ENCODE measurements at places on chromosomes 4 and X.

DNA sequence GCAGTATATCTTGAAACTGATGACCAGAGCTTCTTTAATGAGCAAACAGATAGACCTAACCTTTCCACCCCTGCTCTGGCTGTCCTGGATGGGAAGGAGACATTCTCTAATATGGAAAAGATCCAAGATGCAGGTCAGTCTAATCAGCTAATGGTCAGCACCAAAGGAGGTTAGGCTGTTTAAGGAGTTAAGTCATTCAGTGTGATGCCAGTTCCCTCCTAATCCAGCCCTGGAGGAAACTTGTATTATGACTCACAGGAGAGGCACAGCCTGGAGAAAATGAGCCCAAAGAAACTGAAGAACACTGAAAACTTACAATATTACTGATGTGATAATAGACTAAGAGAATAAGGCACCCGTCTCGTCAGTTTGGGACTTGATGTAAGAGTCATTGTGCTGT is 323.0 kb downstream of the HNRNPD start:
- no peak for DNase-seq

- DNase-seq = no peak
These were observed 91.9 kb downstream of the ANOS1 start for GRCh38 chrX:8639949-8640475.

- DNase-seq = no peak
These were observed 317.0 kb downstream of the ZIC3 start for GRCh38 chrX:137882960-137883359.

- no peak for DNase-seq
These were observed 24.4 kb upstream of the PLK4 start for GRCh38 chr4:127856196-127856812.

DNA sequence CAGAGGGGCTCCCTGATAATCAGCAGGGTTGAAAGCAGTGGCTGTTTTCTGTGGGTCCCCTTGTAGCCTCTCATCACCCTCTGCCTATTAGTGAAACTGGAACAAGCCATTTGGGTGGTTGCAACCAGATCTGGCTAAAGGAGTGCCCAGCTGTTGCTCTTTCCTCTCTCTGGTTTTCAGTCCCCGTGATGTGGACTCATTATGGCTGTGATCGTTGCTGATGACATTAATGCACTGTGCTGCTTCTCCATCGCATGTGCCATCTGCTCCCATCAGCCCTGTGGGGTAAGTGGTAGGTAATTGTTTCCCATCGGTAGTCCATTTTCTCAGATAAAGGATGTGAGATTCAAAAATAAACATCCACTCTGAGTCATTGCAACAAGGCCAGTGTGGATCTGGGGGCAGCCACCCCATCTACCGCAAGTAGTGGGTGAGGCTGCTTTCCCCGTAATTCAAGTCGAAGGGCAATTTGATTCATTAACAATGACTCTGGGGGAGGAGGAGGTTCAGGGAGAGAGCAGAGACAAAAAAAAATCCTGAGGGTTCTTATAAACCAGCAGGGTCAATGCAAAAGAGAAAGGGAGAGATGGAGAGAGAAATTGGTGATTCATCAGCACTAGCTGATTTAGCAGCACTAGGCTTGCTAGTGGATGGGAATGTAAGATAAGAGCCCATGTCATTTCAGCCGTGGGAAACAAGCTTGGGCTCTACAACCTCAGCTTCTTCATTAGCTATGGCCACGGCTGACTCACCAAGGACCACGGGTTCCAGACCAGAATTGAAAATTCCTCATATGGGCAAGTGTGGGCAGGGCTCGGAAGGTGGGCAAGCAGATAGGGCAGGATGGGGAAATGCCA is 357.8 kb downstream of the MID1IP1 start:
- DNase-seq = no peak

GRCh38 chr4:72471816-72472215 is 97.2 kb downstream of the ADAMTS3 start:
- no peak for DNase-seq

DNA sequence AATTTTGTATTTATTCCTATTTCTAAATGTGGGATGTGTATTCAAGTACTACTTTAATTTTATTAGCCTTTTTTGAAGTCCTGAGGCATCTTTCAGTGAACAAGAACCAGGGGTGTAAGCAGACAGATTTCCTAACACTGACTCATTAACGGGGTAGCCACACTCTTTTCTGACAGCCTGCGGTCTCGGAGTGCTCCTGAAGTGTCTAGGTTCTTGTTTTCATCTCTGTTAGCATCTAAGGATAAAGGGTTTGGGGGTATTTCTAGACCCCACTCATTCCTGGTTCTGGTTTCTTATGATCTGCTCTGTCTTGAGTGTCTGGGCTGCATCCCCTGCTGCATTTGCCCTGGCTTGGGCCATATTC is 71.9 kb downstream of the GC start:
- DNase-seq = no peak

GRCh38 chrX:149131774-149132173 is 373.3 kb downstream of the IDS start:
- DNase-seq = no peak

- no peak for DNase-seq
These were observed 118.4 kb upstream of the WDR17 start for GRCh38 chr4:175947117-175947722.

DNA sequence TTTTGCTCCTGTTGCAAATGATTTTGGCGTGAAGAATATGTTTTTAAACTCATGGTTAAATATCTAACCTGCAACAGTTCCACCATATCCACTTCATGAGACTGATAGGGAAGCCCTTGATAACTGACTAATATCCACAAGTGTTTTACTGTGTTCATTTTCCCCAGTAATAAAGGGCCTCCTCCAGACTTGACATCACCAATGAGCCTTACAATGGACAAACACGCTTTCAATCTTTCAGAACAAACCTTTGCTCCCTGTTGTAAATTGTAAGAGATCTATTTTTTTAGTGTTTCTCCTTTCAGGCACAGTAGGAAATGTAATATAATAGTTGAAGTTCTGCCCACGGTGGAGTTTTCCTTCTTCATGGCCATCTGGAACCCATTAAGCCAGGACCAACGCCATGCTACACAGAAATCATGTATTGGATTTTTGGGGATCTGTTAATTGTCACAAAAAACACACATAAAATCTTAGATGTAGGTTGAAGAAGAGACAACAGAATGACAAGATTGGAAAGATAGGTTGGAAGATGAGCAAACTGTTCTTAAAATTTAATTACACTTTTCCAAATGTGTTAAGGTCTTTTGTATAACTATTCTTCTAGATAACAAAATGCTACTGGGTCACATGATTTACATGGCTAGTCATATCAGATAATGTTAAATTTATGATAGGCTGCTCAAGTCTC is 1030.1 kb downstream of the FSTL5 start:
- DNase-seq = no peak

DNA sequence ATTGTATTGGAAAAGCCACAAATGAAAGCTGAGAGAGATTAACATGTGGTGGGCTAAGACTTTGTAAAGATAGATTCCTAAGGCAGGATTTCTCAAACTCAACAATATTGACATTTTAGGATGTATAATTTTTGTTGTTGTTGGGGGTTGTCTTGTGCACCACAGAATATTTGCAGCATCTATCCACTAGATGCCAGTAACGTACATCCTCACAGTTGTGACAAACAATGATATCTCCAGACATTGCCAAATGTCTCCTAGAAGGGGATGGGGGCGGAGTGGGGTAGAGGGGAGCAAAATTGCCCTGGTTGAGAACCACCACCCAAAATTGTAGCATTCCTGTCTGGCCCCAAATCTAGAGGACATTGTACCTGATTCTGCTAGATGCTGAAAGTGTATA is 14.7 kb upstream of the CBR4 start:
- no peak for DNase-seq

DNA sequence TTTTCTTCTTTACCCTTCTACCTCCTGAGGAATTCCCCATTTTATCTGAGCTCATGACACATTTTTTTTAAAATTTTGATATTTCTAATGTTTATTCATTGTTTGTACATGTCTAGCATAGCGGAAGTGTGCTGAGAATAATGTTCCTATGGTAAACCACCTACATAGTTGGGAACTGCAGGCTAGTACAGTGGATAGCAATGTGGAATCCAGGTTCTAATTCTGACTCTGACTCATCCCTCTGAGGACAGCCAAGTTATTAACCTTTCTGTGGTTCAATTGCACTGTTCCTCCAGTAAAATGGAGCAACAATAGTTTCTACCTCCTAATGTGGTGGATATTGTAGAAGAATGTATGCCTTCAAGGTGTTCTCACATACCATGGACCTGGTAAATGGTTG is 20.6 kb upstream of the APELA start:
- DNase-seq = no peak

DNA sequence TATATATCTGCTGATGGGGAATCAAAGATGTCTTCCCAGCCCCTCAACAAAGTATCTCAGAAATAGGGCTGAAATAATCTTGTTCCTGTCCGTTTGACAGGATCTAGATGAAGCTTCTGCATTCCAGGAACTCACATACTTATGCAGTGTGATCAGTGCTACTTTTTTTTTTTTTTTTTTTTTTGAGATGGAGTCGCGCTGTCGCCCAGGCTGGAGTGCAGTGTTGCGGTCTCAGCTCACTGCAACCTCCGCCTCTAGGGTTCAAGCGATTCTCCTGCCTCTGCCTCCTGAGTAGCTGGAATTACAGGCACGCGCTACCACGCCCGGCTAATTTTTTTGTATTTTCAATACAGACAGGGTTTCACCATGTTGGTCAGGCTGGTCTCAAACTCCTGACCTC is 36.4 kb downstream of the DHX15 start:
- no peak for DNase-seq

DNA sequence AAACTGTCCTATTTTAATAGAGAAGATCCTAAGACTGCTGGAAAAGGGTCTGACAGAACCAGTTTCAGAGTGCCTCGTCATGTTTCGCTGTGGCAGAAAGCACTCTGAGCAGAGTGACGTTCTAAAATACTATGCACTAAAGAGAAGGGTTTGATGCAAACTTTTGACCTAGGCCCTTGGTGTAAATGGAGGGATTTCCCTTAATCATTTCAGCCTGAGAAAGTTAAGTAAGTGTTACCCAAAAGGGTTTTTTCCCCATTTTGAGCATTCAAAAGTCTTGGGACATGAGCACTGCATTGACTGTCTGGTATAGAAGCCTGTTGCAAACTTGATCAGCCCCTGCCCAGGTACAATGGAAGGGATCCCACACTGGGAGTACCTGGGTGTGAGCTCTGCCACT is 157.5 kb upstream of the ATOH1 start:
- no peak for DNase-seq

GRCh38 chr4:77662396-77662795 is 56.8 kb downstream of the CXCL13 start:
- DNase-seq = no peak

- no peak for DNase-seq
These were observed 20.9 kb downstream of the ARSD start for GRCh38 chrX:2908125-2908685.

- no peak for DNase-seq
These were observed 10.1 kb downstream of the SNX12 start for GRCh38 chrX:71057848-71058530.

GRCh38 chr4:29861307-29861706 is 858.9 kb upstream of the PCDH7 start:
- DNase-seq = no peak

DNA sequence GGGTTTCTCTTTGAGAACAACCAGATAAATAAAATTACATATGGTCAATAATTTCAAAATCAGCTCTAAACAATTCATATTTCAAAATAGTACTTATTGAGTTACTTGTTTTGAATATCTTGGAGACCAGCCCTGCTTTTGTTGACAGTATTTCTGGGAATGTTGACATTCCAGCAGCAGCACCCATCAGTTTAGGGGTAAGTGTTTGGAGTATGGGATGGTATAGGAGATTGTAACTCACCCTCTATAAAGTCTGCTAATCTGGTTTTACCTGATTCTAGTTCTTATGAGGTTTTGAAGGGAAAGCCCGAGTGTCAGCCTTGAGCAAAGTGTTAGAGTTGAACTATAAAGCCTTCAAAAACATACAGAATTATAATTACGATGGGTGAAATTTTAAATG is 139.2 kb upstream of the ANKRD50 start:
- DNase-seq = no peak

GRCh38 chr4:83701041-83701440 is 165.1 kb downstream of the GPAT3 start:
- no peak for DNase-seq

DNA sequence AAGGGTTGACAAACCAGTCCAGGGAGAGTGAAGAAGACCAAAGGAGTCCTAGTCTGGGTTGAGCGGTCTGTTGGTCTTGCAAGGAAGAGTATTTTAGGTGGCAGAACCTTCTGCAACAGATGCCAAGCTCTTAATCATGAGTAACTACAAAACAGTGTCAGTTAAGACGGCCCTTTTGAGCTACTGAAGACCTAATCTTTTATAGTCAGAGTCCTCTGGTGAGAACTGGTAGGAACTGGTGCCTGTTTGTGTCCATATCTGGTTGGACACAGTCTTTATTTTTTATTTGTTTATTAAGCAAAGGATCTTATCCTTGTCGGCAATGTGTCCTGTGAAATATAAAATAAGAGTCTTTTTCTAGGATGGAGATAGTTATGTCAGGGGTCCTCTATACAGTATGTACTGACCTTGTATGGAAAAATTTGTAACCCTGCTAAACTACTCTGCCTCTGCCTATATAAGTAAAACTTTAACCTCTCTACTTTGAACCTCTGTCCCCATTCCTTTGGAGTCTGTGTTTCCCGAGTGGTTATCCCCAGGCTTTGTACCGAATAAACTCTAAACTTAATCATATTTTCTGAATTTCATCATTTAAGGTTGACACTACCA is 47.1 kb downstream of the FAM13A start:
- no peak for DNase-seq

DNA sequence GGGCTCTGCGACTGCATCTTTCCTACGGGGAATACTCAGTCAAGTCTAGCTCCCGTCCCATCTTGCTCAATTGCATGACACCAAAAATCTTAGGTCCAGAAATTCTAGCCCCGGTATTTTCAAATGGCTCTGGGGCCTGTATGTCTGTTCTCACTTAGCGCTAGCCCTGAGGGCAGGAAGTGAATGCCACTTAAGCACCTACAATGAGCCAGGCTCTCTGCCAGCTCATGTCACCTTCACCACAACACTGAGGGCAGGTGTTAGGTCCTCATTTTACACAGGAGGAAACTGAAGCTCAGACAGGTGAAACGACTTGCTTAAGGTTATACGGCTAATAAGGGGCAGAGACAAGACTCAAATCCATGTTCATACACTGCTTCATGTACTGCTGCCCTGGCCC is 282.8 kb downstream of the PPP1R2C start:
- no peak for DNase-seq

DNA sequence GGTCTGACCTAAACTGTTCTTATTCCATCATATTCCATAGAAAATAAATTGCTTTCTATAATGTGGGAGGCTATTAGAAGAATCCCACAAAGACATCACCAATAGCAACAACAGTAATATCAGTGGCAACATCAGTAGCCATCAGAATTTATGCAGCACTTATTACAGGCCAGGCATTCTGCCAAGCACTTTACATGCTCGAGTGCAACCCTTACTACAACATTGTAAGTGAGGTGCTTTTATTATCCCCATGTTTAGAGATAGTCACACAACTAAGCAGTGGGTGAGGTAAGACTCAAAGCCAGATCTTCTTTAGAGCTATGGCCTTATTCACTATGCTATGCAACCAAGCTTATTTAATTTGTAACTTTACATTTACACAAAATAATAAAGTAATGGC is 317.1 kb upstream of the BMP3 start:
- DNase-seq = no peak

- DNase-seq = no peak
These were observed 19.5 kb upstream of the NFXL1 start for GRCh38 chr4:47933840-47934239.

Data from activated CD4-positive, CD25-positive, alpha-beta regulatory T cell (primary cell).